ENCODE measurements at places on chromosomes 6 and 20.
A peak's percentile ranks its signal among the peaks of the same experiment; 100 is the strongest.

DNA sequence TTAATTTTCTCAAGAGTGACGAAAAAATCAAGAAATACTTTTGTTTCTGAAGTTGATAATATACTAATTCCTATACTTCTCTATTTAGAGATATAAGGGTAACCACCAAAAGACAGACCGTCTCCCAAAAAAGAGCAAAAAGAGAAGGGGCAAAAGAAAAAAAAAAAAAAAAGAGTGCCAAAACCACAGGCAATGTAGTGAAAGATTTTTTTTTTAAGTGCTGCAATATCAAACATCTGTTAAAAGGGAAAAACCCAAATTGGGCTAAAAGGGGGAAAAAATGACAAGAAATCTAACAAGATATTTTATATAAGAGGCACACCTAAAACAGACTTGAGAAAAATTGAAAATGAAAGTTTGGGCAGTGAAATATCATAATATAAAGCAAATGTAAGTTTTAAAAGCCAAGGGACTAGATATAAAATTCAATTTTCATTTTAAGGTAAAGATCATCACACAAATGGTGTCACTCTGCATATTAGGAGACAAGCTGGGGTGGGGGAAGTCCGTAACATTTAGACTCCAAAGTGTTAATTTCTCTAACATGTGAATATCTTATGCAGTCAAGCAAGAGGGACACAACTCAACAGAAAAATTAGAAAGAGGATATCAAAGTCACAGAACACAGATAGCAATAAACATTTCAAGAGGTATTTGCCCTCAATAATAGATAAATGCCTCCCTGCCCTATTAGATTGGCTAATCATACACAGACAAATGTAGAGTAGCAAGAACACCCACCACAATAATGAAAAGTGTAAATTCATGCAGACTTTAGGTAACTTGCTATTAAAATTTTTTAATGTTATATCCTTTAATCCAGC is 9.1 kb downstream of the C6orf52 start:
- DNase-seq = no peak

DNA sequence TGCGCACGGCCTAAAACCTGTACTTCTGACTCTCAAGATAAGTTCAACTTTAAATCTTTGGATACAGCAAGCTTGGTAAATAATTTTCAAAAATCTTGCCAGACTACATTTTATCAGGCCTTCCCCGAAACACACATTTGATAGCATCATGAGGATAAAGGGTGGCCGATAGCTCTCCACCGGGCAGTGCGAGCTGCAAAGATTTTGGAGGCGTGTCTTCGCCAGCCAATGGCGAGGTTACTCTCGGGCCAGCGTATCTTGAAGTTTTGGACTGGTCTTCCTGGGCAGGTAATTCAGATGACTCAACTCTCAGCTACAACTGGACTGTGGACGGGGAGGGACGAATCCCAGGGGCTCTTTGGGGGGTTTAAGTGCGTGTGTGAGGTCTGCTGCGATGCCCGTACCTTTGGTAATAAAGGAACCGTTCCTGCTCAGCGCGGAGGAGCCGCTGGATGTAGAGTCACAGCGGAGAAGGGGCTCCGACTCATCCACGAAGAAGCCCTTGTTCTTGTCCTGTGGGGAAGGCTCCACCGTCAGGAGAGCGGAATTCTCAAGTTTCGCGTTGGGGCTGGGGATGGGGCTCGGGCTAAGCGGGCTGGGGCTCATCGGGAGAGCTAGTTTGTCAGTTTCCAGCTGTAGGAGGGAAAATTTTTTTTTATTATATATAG is 75.3 kb downstream of the TNFRSF21 start:
- DNase-seq = no peak

- DNase-seq = no peak
Measured at GRCh38 chr20:44153636-44154043, 33.3 kb downstream of the JPH2 start.

DNA sequence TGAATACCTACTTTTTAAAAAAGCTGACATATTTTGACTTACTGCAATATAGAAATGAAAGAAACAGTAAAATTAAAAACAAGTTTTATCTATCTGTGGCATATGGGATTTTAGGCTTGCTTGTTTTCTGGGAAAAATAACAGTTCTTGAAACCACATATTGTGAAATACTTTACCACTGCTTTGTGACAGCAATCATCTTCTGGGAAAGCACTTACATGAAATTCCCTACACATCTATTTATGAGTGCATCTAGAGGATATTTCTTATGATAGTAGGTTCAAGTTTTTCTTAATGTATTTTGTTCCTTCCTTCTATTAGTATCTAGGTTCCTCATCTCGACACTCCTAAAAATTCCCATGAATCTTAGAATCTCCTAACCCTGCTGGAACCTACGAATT is 75.2 kb downstream of the STXBP5 start:
- no peak for DNase-seq

DNA sequence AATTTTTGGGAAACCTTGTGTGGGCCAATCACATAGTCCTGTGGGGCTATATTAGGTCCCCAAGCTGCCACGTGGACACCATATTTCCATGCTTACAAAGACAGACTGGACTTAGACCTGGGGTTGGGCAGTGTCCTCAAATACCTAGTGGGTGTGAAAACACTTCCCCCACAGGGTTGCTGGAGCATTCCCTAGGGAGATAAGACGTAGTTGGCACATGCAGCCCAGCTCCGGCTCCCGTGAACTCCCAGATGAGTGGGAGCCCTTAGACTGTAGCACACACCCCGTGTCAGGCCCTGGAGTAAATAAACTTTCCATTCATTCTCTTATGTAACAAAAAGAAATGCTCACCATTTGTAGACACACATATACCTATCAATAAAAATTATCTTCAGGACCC is 14.2 kb downstream of the KCNG1 start:
- DNase-seq = no peak

- no peak for DNase-seq
Measured at GRCh38 chr6:105200133-105200730, 20.4 kb upstream of the POPDC3 start.

DNA sequence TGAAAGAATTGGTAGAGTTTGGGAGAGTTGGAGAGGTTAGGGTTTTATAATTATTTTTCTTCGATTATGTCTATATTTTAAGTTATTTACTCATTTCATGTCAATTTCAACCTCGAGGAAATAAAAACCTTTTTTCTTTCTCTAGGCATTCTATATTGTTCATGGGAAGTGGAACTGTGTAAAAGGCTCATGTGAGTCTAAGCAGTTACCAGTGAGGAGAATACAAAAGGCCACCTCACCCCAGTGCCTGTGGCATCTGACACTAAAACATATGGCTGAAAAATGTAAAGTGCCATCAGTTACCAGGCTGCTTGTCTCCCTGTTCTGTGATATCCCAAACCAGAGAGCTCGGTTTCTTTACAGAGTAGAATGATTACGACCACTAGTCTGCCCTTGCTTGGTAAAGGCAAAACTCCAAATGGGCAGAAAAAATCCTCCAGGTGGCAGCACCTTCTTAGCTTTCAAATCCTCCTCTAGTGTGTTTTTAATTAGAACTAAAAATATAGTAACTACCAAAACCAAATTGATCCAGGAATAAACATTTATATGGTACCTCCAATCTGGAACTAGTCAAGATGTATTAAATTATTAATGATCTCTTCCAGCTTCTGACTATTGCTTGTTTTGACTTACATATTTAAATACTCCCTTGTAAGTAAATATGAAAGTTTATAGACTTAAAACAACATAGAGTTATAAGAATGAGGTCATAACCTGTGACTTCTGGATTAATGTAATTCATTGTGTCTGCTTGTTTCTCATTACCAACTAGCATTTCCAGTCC is 122.6 kb upstream of the MCHR2 start:
- no peak for DNase-seq

DNA sequence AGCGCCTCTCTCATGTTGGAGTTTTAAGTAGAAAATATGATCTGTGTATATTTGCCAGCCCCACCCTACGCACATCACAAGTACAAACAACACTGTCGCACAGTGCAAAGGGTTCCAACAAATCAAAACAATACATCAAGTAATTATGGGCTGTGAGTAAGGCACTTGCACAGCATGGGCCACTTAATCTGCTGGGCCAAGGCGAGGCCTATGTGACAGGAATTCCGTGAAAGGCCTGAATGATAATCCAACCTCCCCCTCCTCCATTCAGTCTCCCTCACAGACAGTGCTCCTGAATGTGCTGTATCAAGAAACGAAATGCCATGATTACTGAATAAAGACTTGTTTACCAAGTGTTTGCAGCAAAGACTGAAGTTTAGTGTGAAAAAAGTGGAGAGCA is 130.1 kb upstream of the SLC2A12 start:
- DNase-seq = no peak

DNA sequence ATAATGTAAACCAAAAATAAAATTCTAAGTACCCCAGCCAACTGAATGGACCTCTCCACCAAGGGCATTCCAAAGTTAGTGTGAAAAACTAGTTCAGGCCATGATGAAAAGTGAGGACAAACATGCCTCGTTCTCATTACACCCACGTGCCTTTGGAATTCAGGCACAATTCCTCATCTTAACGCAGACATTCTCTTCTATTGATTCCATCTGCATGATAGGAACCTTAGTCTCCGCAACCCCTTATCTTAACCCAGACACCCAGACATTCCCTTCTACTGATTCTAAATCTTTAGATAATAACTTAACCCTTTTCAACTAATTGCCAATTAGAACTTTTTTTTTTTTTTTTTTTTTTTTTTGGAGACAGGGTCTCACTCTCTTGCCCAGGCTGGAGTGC is 7.6 kb upstream of the SERPINB6 start:
- no peak for DNase-seq

- DNase-seq = no peak
Measured at GRCh38 chr6:57072108-57072507, 17.9 kb upstream of the ZNF451 start.

GRCh38 chr20:58147628-58148370 is 80.7 kb downstream of the ANKRD60 start:
- DNase-seq = no peak

- DNase-seq = no peak
Measured at GRCh38 chr20:50325651-50326050, 135.0 kb downstream of the CEBPB start.

DNA sequence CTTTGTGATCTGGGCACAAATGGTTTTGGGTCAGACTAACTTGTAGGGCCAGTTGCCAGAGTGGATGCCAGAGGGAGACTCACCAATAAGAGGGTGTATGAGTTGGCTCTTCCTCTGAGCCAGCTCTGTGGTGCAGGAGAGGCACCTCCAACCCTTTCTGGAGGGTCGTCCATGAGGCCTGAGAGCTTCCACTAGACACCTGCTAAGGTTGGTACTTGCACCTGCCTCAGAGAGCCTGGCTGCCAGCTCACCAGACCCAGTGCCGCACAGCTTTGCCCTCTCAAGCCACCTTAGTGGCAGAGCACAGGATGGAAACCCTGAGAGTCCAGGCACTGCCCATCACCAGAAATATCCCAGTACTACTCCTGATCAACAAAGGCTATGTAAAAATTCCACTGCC is 504.3 kb downstream of the EYS start:
- DNase-seq = no peak

- DNase-seq = no peak
Measured at GRCh38 chr6:129748901-129749748, 39.1 kb upstream of the ARHGAP18 start.

DNA sequence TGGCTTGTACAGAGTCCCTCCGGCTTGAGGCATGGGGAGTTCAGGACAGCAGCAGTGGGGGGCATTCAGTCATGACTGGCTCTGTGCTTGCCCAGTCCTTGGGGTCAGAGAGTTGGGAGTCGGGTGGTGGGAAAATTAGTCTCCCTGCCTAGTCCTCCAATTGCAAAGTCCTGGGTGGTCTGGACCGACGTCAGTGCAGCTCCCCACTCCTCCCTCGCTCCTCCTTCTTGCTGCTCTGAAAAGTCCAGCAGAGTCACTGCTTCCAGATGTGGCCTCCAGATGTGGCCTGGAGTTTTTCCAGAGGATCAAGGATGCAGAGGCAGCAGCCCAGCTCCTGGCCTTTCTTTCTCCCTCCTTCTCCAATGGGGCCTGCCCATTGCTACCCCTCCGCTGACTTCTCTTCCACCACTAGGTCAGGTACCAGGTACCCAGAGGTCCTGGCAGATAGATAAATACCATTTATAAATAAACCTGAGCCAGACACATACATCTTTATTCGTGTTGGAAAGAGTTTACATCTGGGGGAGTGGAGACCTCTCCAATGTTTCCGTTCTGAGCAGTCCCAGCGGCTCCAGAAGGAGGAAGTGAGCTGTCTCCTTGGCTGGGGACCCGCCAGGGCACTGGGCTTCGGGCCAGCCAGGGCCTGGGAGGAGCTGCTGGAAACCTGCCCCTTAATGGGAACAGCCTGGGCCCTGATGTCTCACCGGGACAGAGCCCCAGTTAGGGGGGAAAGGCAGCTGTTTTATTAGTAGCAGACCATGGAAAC is 49.0 kb upstream of the RNF24 start:
- peak; percentile 61 for DNase-seq

DNA sequence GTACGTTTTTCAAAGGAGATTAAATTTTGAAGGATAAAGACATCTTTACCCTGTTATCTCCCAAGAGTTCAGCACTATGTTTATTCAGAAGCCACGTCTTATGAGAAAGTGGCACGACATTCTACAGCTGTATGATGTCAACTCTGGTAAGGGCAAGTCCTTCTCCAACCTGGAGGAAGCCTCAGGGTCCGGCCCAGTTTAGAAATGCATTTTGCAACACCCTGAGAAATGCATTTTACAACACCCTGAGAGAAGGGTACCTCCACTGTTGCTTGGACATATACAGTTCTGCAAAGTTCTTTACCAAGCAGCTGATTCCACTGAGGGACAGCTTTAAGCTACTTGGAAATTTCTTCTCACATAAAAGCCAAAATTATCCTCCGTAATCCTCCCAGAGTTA is 17.5 kb downstream of the NAPB start:
- DNase-seq = no peak

DNA sequence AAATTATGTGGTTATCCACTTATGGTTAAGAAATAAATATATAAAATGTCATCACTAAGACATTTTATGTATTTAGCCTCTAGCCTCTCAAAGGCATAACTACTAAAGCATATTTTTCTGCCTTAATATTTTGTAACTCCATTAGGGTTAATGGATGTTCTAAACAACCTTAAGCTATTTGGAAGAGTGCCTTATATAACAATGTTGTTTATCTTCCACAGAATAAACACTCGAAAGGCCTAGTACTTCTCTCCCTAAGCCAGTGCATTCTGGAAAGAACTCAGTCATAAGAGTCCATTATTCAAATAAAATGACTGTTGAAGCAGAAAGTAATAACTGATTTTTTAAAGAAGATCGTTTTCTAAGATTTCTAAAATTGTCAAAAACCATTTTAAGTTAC is 15.0 kb upstream of the PRIM2 start:
- DNase-seq = no peak

DNA sequence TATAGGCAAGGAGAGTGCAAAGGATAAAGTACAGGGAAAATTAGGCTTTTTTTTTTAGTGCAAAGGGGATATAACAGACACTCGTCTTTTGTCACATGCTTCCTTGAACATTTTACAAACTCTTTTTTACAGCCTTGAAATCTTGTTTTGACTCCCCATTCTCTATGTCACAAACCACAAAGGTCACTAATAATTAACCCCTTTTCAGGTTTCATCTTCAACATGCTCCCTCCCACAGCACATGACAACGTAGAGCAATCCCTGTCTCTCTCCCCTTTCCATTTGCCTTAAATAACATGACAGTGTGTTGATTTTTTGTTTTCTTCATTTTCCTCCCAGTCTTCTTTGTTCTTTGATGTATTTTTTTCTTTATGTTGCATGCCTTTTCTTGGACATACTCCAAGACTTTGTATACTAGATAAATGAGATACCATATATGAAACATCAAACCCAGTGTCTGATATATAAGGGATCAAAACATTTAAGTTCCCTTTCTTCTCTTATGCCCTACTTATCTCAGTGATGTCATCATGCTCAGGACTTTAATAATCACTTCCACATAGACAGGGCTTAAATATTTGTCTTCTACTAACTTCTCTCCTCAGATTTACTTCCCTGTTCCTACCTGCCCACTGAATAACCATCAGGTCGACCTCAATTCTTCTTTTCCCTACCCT is 378.7 kb upstream of the HSF2 start:
- no peak for DNase-seq

Measured in bone marrow (tissue), 2 donors.